ENCODE measurements at places on chromosomes 16 and 17. TPM values are rescaled to one million over a fixed set of nuclear protein-coding genes. Genes with fewer than 3 reads are reported as not detected.

Gene GJC1
- total RNA-seq = 23.8 TPM

- no peaks in the 10 kb centered on the region for H3K27me3 ChIP-seq
- no peak overlapping the region for H3K4me3 ChIP-seq
- H3K4me1 ChIP-seq = peaks cover 5% of the 10 kb centered on the region
- no peak for DNase-seq
- peak overlapping the region; percentile 82 for H3K27ac ChIP-seq
Measured at GRCh38 chr17:59491353-59492090, 73.9 kb upstream of the DHX40 start.

GRCh38 chr17:1095090-1095852, 84.5 kb downstream of the ABR start:
- no peak overlapping the region for H3K27ac ChIP-seq
- no peaks in the 10 kb centered on the region for H3K4me1 ChIP-seq
- DNase-seq = peak; percentile 85
- no peak overlapping the region for H3K4me3 ChIP-seq
- peaks cover 2% of the 10 kb centered on the region for H3K36me3 ChIP-seq

GRCh38 chr17:48352630-48353029, 77.4 kb downstream of the SKAP1 start:
- no peaks in the 10 kb centered on the region for H3K36me3 ChIP-seq
- no peak overlapping the region for H3K4me3 ChIP-seq
- H3K27ac ChIP-seq = no peak overlapping the region
- no peaks in the 10 kb centered on the region for H3K27me3 ChIP-seq
- no peak for DNase-seq

DNA sequence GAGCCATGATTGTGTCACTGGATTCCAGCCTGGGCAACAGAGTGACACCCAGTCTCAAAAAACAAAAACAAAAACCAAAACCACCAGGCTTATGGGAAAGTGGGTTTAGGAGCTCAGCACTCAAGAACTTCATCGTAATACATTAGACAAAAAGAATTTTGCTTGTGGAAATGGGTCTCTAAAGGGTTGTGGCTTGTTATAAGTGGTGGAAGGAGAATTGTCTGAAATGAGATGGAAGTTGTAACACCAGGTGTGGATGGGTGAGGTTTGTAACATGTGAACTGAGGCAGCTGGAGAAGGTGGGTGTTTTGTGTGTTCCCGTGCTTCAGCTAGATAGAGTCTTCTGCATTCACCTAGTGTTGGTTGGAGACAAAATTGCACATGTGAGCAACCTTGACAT, 35.8 kb downstream of the CDH1 start:
- DNase-seq = no peak
- H3K4me1 ChIP-seq = no peaks in the 10 kb centered on the region
- H3K27ac ChIP-seq = no peak overlapping the region
- H3K36me3 ChIP-seq = no peaks in the 10 kb centered on the region
- no peak overlapping the region for H3K4me3 ChIP-seq

DNA sequence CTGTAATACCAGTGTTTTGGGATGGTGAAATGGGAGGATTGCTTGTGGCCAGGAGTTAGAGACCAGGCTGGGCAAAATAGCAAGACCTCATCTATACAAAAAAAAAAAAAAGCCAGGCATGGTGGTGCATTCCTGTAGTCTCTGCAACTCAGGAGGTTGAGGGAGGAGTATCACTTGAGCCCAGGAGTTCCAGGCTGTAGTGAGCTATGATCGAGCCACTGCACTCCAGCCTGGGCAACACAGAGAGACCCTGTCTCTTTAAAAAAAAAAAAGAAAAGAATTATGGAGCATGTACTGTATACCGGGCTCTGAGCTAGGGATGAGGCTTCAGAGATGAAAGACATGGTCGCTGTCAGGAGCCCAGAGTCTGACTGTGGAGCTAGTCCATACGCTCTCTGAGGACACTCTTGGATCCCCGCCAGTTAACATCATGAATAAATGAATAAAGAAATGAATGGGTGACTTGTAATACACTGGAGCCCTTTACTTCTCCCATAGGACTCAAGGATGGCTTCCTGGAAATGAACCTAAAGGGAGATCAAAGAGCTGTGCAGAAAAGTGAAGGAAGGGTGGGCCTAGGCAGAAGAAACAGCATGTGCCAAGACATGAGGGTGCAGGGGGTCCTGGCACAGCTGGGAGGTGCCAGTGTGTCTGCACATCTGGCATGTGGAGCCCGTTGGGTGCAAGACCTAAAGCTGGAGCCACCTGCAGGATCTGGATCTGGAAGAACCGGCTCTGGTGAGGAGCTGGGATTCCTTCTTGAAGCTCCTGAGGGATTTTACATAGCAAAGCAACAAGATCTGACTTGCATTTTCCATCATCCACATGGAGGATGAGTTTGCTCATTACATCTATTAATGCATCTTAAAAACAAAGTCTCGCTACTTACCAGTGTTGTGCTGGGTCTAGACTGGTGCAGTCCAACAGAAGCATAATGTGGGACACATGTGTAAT, 120.4 kb downstream of the IRX3 start:
- no peaks in the 10 kb centered on the region for H3K4me1 ChIP-seq
- no peak overlapping the region for H3K4me3 ChIP-seq
- H3K36me3 ChIP-seq = no peaks in the 10 kb centered on the region
- H3K27me3 ChIP-seq = no peaks in the 10 kb centered on the region

GRCh38 chr17:1275962-1276736, 3.3 kb upstream of the TRARG1 start:
- H3K36me3 ChIP-seq = no peaks in the 10 kb centered on the region
- peak; percentile 91 for DNase-seq
- H3K27me3 ChIP-seq = no peaks in the 10 kb centered on the region
- H3K4me3 ChIP-seq = no peak overlapping the region
- no peak overlapping the region for H3K27ac ChIP-seq
- H3K4me1 ChIP-seq = no peaks in the 10 kb centered on the region

Measured in aorta (tissue), 5 donors.